Hematopoietic multipotent progenitor cell (in vitro differentiated cells): ENCODE measurements at places on chromosomes 12 and 14. TPM values are rescaled to one million over a fixed set of nuclear protein-coding genes. Genes with fewer than 3 reads are reported as not detected.

GRCh38 chr12:79409562-79409961, 281.2 kb downstream of the PAWR start:
- DNase-seq, result no peak

DNA sequence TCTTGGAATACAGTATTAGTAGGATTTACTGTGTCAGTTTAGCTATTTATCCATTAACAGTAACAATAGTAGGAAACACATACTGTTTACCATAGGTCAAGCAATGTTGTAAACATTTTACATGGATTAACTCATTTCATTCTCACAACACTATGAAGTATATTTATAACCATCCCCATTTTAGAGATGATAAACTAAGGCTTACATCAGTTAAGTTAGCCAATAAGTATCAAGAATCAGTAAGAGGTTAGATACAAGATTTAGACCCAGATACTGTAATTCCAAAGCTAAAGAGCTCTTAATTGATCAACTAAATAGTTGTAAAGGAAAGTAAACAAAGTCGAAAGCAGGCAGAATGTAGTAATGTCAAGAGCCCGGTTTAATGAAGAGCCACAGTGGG, 1.1 kb downstream of the SYNJ2BP start:
- DNase-seq, result no peak

GRCh38 chr12:19692566-19692965, 253.3 kb downstream of the AEBP2 start:
- no peak for DNase-seq

GRCh38 chr12:120999191-121000120, 16.8 kb downstream of the C12orf43 start:
- DNase-seq, result no peak

Gene CIROP
- total RNA-seq, result not detected

Gene IL23A
- total RNA-seq, result 0.81 TPM

Gene DENND5B
- 9.4 TPM for total RNA-seq

Gene KITLG
- total RNA-seq, result under 0.01 TPM
